ENCODE measurements at places on chromosomes 1 and 21. TPM values are rescaled to one million over a fixed set of nuclear protein-coding genes. Genes with fewer than 3 reads are reported as not detected.

Gene TMPRSS15
- total RNA-seq: not detected

GRCh38 chr1:202230061-202230938, 36.7 kb downstream of the LGR6 start:
- H3K4me1 ChIP-seq: no peaks in the 10 kb centered on the region
- no peak overlapping the region for H3K4me3 ChIP-seq
- H3K27ac ChIP-seq: no peak overlapping the region
- H3K27me3 ChIP-seq: no peaks in the 10 kb centered on the region
- H3K36me3 ChIP-seq: no peaks in the 10 kb centered on the region
- DNase-seq: no peak

- peak overlapping the region; percentile 70 for H3K4me3 ChIP-seq
- H3K4me1 ChIP-seq: peaks cover 58% of the 10 kb centered on the region
- H3K36me3 ChIP-seq: no peaks in the 10 kb centered on the region
- peaks cover 38% of the 10 kb centered on the region for H3K27me3 ChIP-seq
- H3K27ac ChIP-seq: peak overlapping the region; percentile 4
- DNase-seq: peak; percentile 85
These were observed 3.5 kb downstream of the RYR2 start for GRCh38 chr1:237045278-237046016.

DNA sequence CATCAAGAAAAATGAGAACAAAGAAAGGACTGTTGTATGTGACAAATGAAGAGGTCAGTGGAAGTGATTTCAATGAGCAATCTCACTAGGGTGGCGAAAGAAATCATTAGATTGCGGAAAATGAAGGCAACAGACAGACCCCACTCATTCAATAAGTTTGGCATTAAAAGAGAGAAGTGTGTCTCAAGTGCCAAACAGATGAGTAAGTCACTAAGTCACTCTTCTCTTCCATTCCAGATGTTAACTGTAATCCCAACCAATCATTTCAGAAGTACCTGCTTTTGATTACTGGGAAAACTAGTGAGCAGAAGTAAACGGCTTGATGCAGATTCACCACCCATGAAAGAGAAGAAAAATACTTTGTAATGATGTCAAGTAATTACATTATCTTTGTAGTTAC, 144.3 kb upstream of the PRMT6 start:
- no peak for DNase-seq
- no peak overlapping the region for H3K4me3 ChIP-seq
- no peaks in the 10 kb centered on the region for H3K27me3 ChIP-seq
- H3K27ac ChIP-seq: no peak overlapping the region
- 0 out of 2 replicates have a peak, but pooled peaks cover 5% of the 10 kb centered on the region for H3K4me1 ChIP-seq

DNA sequence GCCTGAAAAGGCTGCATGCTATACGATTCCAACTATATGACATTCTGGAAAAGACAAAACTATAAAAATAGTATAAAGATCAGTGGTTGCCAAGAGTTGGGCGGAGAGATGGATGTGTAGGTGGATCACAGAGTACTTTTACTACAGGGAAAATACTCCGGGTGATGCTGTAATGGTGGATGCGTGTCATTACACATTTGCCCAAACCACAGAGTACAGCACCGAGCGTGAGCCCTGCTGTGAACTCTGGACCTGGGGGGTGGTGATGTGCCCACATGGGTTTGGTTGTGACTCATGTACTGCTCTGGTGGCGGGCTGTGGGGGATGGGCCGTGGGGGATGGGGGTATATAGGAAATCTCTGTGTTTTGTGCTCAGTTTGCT, 162.7 kb upstream of the COL6A1 start:
- no peak for DNase-seq
- no peaks in the 10 kb centered on the region for H3K36me3 ChIP-seq
- no peak overlapping the region for H3K4me3 ChIP-seq

DNA sequence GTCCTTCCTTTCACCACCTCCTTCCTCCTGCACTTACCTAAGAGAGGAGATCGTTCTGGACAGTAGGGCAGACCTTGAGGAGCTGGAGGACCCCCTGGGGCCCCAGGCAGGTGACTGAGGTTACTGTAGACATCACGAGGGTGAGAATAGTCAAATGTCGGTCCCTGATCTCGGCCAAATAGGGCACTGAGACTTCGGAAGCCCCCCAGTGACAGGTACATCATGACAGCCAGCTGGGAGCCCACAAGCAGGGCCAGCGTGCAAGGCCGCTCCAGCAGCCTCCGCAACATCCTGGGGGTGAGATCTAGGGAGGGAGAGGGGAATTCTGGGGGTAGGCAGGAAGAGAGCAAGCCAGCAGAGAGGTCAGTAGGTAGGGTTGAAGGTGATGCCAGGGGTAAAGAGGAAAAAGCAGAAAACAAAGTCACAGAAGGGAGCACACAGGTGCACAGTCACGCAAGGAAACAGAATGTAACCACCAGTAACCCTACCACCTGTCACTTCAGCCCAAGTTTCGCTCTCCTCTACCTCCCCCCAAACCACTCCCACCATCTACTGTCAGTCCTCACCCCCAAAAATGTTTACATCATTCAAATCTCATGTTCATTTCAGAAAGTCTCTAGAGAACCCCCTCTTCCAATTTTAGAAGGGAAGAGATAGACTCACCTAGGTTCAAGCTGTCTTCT, 1.4 kb downstream of the B4GALT3 start:
- no peak overlapping the region for H3K27ac ChIP-seq
- peaks cover 15% of the 10 kb centered on the region for H3K4me1 ChIP-seq
- peaks cover 17% of the 10 kb centered on the region for H3K36me3 ChIP-seq
- no peak for DNase-seq
- peak overlapping the region; percentile 99 for H3K4me3 ChIP-seq
- no peaks in the 10 kb centered on the region for H3K27me3 ChIP-seq

DNA sequence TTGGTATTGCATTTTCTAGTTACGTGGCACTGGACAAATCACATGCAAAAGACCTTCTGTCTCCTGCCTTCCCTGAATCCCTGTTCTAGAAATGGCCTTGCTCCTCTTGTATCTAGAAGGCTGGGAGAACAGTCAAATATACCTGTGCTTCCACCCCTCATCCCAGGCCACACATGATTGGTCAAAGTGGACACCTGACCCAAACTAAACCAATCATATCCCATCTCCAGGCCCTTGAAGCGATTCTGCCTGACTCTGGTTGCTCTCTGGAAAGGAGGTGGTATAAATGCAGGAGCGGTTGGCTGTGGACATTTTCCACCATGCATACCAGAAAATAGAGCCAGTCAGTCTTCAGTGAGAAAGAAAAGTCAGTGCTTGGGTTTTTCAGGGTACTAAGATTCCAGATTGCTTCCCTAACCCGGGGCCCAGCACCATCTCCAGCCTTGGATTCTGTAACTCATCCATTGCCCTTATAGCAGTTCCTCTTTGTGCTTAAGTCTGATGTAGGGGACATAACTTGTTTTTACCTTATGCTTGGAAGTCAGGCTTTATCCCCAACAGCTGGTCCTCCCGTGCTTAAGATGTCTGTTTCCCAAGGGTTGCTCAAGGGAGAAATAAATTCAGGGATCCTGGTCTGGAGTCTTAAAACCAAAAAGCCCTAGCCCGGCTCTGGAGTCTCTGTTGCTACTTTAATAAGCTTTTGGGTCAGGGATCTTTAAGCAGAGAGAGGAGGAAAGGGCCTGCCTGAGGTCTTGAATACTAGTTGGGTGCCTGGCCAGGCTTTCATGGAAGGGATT, 7.7 kb upstream of the PHC2 start:
- no peaks in the 10 kb centered on the region for H3K36me3 ChIP-seq
- no peak overlapping the region for H3K4me3 ChIP-seq
- no peak overlapping the region for H3K27ac ChIP-seq
- H3K4me1 ChIP-seq: peaks cover 5% of the 10 kb centered on the region
- H3K27me3 ChIP-seq: no peaks in the 10 kb centered on the region

DNA sequence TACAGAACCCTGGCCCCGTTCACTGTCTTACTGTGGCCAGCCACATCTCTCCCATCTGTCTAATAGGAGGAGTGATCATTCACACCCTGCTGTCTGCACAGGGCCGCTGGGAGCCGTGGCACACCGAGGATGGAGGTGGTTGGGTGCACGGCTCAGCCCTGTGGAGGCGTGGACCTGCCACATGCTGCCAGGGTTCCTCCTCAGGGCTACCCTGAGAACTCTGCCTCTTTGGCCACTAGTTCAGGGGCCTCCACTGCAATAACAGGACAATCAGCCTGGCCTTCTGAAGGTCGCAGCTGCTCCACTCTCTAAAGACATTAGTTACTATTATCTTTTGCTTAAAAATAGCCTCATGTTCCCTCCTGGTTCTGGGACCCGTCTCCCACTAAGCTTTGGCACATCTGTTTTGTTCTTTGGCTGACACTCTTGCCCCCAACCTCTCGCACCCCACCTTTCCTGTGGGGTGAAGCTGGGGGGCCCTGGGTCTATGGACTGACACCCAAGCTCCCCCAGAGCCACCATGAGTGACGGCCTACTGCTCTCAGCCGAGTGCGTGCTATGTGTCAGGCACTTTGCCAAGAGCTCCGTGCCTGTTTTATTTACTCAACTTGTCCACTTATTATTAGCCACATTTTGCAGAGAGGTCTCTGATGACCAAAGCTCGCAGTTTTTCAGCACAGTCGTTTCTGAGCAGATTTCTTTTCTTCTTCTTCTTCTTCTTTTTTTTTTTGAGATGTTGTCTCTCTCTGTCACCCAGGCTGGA, 66.3 kb downstream of the ARHGEF10L start:
- no peak overlapping the region for H3K4me3 ChIP-seq
- no peak overlapping the region for H3K27ac ChIP-seq
- no peaks in the 10 kb centered on the region for H3K4me1 ChIP-seq
- no peak for DNase-seq

- no peaks in the 10 kb centered on the region for H3K4me1 ChIP-seq
- H3K36me3 ChIP-seq: peaks cover 26% of the 10 kb centered on the region
- peak; percentile 45 for DNase-seq
These were observed 36.7 kb downstream of the ACBD3 start for GRCh38 chr1:226149806-226150205.

Measured in GM23338 (cell line).